T-helper 9 cell (primary cell): ENCODE measurements at places on chromosomes 3 and 15.

- no peak for DNase-seq
These were observed 76.1 kb downstream of the UBP1 start for GRCh38 chr3:33364060-33364459.

DNA sequence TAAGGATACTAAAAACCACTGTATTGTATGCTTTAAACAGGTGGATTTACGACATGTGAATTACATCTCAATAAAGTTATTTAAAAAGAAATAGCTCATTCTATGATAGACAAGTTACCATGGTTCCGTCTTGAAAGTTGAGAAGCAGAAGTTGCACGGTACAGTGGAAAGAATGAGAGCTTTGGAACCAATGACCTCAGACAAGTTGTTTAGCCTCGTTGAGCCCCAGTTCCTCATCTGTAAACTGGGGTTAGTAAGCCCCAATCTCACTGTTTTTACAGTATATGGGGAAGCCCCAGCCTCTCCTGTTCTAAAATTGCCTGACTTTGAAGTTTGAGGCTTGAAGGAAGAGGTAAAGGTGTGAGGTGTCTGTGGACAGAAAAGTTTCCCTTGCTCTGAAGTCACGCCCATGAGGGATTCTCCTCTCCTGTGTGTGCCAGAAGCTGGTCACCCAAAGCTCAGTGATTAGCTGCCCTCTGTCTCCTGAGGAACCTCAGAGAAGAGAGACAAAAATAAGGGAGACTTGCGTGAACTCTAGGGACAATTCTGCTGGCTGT lies 10.0 kb downstream of the CRYGS start:
- DNase-seq, result peak; percentile 15

GRCh38 chr15:74933573-74933972 lies 4.3 kb downstream of the COX5A start:
- DNase-seq, result no peak

GRCh38 chr3:127170814-127171213 lies 22.1 kb upstream of the PRR23E start:
- no peak for DNase-seq

DNA sequence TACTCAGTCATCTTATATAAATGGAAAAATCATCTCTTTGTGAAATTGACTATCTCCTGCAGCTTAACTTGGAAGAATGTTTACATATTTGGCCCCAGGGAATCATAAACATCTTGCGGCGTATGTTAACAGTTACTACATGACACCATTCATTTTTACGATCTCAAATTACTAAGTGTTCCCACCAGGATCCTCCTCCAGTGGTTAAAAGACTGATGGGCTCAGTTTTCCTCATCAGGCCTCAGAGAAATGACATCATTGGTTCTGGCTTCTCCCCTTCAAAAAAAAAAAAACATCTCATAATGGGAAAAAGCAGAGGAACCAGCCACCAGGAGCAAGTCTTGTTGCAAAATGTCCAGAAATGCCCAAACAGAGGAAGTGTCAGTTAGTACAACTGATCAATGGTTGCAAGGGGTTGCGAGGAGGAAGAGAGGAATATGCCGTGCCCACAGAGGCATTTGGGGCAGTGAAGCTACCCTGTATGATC lies 70.5 kb upstream of the LIPC start:
- no peak for DNase-seq

- no peak for DNase-seq
These were observed 73.0 kb downstream of the FOXP1 start for GRCh38 chr3:71510510-71510909.

DNA sequence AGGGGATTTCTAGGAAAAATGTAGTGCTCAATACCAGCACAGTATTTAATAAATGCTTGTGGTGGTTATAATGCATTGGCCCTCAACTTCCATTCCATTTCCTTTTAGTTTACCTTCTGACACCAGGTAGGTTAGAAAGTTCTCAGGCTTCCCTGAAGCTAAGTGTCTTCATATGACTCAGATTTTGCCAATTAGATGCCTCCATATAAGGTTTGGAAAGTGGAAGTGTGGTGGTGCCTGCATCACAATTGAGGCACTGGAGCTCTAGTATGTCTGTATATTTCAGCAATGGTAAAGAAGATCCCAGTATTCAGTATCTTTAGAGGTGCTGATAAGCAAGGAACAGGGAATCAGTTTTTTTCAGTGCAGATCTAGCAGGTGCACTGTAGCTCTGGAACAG lies 18.3 kb downstream of the XRN1 start:
- no peak for DNase-seq

- DNase-seq, result no peak
These were observed 371.9 kb upstream of the CNTN4 start for GRCh38 chr3:1726741-1727140.

- no peak for DNase-seq
These were observed 196.8 kb upstream of the ICE2 start for GRCh38 chr15:60675763-60676162.

- no peak for DNase-seq
These were observed 133.5 kb downstream of the SNRPN start for GRCh38 chr15:25088261-25088790.

DNA sequence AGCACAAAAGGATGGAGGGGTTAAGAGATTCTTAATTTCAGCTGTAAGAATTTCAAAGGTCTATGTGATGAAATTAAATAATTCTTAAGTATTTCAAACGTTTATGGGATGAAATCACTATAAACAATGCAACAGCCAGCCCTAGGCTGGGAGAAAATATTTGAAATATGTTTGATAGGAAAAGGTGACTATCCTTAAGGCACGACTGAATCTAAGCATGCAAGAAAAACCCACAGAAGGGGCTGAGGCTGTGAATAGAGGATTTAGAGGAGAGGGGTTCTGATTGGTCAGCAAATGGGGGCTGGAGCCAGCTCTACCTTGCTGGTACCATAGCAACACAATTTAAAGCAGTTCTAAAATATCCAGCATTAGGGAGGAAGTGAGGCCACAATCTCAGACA lies 220.8 kb upstream of the ATP10A start:
- DNase-seq, result no peak

DNA sequence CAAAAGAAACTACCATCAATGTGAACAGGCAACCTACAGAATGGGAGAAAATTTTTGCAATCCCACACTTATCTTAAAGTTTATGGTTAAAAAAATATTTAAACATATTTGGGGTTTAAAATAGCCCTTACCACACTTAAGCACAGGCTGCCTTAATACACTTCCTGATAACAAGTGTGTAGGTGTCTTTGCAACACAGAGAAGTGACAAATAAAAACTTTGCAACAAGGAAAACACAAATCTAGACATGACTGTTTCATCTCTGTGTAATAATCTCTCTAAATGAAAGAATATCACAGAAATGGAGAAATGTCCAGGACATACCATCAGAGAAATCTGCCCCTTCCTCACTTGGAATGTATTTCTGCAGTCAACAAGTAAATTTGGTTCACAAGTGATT lies 464.1 kb upstream of the ARHGEF26 start:
- DNase-seq, result no peak

- no peak for DNase-seq
These were observed 45.0 kb downstream of the SENP2 start for GRCh38 chr3:185631108-185631507.

GRCh38 chr3:153853163-153853562 lies 268.0 kb upstream of the ARHGEF26 start:
- DNase-seq, result no peak

DNA sequence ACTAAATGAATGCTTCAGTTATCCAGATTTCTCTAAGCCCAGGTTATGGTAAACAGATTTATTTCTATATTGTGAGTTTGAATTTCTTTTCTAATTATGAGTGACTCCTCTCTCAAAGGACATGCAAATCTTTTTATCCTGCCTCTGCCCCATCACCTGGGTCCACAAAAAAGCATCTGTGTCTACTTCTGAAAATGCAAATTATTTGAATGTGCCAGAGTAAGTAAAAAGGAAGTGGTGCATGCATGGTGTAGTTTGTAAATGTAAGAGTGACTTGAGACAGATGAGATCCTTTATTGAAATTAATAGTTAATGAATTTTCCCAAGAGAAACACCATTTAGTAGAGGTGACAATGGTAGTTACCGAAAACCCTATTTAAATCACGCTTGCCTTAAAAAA lies 26.9 kb downstream of the MCTP2 start:
- DNase-seq, result no peak

DNA sequence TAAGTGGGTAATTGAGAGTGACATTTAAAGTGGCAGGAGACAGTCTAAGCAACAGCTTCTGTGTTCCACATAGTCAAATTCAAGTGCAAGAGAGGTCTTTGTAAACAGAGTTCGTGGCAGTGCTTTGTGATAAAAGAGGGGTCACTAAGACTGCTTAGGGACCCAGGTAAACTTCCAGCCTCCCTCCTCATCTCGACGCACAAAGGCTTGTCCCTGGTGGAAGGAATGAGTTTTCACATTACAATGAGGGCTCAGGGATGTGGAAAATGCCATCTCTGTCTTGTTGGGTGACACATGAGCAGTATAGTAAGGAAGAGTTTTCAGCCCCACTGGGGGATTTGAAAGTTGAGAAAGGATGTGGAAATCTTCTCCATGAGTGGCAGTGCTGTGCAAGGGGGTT lies 7.3 kb downstream of the GMNC start:
- no peak for DNase-seq

- DNase-seq, result no peak
These were observed 8.7 kb downstream of the PLS1 start for GRCh38 chr3:142604940-142605339.

DNA sequence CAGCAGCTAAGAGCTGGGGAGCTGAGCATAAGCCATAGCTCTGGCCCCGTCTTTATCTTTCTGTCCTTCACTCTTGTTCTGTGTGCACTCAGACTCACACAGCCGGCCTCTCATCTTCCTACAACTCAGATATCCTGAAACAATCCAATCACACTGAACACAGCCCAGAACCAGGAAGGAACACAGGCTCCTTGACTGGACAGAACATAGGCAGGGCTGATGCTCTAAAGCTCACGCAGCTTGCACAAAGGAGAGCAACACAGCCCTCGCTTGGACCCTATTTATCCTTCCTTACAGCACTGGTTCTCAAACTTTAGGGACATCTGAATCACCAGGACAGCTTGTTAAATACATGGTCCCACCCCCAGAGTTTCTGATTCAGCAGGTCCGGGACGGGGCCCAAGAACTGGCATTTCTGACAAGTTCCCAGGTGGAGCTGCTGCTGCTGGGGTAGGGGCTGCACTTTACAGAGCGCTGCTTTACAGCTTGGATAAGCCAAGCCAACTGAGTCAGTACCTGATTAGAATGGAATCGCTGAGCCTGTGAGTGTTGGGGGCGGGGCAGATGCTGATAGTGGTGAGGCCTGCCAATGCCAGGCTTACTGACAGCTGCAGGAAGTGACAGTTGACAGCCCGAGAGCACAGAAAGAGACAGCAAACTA lies 65.1 kb downstream of the MRPL46 start:
- no peak for DNase-seq

DNA sequence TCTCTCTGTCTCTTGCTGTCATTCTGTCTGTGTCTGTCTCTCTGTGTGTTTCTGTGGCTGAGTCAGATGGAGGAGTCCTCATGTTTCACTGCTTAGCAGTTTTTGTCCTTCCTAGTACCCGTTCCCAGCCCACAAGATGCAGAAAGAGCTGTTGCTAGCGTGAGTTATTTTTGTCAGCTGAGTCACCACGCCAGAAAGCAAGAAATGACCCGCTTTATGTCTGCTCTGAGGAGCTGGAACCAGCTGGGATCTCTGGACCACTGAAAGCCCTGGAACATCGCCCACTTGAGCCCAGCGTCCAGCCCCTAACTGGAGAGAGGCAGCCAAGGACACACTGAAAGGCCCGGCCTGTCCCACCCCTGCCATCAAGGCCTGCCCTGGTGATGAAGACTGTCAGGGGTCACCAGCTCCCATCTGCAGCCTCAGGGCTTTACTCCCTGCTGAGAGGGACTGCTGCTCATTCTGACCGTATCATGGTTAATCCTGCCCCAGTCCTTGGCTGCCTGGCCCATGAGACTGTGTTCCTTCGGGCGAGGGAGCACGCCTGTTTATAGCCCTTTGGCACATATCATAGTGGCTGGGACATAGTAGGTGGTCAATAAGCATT lies 101.7 kb upstream of the TPM1 start:
- no peak for DNase-seq
